ENCODE measurements at places on chromosomes 13 and 19.

GRCh38 chr19:30148039-30148790 lies 206.2 kb downstream of the URI1 start:
- no peak for DNase-seq

DNA sequence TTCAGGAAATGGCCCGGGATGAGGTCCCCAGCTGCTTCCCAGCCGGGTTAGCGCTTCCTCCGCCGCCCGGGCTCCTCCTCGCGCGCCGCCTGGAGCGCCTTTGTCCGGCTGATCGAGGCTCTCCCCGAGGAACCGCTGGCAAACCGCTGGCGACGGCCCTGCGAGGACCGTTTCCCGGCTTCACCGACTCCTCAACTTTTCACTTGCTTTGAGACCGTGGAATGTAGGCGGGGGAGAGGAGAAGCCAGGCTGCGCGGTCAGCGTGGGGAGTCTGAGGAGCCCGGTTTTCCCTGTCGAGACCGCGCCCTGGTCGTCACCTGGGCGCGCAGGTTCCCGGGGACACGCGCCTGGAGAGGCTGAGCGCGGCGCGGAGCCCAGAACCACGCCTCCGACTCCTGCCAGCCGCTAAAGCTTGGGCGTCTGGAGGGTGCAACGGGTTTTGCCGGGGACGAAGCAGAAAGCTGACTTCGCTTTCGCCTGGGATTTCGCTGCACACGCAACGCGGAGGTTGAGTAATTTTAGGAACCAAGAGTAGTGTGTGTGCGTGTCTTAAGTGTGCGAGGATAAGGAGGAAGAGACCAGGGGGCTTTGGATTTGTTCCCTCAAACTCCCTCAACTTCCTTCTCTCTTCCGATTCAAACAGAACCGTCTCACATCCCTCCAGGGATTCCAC lies 7.3 kb upstream of the DGKH start:
- peak; percentile 54 for DNase-seq

DNA sequence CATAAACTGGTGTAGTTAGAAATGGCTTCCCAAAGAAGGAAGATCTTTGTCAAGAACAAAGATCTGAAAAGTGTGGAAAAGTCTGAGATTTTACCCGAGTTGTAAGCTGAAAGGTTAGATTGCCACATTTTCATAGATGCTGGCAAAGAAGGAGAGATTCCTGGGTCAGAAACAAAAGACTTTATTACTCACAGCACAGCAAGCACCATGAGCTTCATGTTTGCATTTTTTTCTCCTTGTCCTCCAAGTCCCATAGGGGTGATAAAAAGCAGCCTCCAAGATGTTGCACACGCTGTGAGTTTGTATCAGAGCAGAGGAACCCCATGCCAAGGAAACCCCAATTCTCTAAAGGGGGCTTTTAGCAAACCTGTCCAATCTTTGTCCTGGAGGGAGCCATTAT lies 29.3 kb downstream of the MZT1 start:
- no peak for DNase-seq

DNA sequence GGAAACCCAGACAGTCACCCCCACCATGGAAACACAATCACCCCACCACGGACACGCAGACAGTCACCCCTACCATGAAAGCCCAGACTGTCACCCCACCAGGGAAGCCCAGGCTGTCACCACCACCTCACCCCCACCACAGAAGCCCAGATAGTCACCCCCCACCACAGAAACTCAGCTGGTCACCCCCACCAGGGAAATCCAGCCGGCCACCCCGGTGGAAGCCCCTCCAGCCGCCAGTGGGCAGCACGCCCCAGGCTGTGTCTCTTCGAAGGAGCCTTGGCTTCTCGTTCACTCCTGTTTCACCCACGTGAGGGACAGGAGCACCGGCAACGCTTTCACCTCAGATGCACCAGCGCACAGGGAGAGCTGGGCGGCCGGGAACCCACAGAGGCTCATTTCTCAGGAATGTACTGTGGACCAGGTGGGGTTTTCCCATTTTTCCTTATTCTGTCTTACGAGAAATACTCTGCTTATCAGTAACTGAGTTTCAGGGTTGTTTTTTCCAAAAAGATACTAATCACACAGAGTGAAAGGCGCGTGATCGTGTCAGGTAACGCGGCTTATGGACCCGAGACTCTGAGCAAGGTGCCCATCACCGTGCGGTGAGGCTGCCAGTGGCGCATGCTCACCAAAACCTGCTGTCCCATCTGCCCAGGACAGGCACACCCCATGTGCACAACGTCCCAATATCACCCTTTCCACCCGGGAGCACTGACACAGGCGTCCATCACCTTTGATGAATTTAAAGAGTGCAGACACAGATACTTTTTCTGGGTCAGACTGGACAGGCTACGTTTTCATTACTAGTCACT lies 28.0 kb downstream of the CARS2 start:
- DNase-seq: peak; percentile 31

- no peak for DNase-seq
Observed at GRCh38 chr19:2703691-2704216, 1.3 kb upstream of the GNG7 start.

GRCh38 chr13:95352486-95352885 lies 51.2 kb upstream of the ABCC4 start:
- DNase-seq: no peak

DNA sequence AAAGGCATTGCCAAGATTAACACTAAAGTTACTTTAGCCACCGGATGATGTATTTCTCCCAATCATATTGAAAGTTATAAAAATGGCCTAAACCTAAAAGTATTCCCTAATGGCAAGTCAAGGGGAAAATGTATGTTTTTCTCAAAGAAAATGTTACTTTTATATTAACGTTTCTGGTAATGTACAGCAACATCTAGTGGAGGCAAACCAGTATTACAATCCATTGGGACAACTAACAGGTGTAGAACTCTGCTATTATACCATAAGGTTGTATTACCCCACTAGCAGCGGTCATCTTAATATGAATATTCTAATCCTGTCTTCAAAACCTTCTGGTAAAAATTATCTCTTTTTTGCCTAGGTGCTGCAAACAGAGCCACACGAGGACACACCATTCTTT lies 69.2 kb downstream of the ZNF100 start:
- DNase-seq: no peak

DNA sequence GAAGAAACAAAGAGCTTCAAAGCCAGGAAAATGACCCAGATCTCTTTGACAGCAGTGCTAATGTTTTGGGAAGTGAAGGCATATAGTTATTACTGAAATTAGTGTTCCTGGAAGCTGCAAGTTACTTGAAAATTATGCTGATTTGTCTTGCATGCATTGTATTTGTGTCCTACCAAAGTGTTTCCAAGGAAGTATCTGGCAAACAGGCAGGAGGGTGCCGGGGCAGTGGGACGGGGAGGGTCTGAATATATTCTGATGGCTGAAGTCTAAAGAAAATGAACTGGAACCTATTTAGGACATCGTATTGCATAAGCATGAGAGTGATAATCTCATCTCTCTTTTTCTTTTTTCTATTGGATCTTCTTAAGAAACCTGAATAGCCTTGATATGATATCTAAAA lies 9.0 kb downstream of the RNASEH2B start:
- DNase-seq: no peak

- DNase-seq: no peak
Observed at GRCh38 chr19:46825731-46826055, 25.0 kb downstream of the AP2S1 start.

DNA sequence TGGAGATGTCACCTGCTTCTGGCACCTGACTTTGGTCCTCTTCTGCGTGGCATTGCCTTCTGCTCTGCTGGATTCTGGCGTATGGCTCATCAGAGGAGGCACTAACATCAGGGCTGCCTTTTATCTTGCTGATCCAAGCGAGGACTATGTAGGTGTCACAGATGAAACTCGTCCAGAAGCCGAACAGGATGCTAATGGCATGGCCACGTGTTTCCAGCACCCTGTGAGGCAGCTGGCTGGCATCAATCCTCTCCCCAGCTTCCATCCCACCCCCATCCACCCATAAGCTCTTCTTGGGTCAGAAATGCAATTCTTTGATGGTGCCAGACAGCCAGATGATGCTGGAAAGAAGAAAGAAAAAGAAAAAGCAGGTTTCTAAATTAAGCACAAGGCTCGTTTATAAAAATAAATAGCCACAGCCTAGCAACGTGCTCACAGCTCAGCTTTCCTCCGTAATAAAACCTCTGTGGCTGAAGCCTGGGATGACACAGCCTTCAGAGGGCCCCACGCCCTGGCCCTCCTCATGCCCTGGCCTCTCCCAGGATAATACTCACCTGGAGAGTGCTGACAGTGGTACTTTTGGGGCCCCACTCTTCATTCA lies 212.9 kb upstream of the SERP2 start:
- DNase-seq: no peak

DNA sequence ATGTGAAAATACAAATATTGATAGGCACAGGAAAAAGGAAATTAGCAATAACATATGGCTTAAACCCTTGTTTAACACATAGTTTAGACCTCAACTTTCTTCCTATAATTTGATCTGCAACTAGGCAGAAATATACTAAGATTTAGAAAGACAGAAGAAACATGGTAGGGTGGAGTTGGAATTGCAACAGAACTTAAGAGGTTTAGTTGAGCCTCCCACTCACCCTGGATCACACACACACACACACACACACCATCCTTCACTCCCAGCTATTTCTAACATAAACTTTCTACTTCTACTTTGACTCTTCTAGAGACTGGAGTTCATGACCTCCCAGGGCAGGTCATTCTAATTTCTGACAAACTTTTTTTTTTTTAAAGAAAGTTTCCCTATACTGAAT lies 47.4 kb downstream of the FLT3 start:
- no peak for DNase-seq

DNA sequence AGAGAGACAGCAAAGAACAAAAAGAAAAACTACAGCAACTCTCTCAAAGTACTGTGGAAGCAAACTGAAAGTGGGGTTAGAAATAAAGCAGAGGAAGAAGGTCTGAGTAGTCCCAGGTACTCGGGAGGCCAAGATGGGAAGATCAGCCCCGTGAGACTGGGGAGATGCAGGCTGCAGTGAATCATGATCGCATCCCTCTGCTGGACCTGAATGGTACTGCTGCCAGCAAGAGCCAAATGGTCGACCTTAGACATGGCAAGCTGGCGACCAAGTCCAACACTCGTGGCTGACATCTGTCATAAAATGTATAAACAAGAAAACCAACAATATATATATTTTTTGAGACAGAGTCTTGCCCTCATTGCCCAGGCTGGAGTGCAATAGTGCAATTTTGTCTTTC lies 33.7 kb upstream of the ZNF724 start:
- DNase-seq: peak; percentile 63

DNA sequence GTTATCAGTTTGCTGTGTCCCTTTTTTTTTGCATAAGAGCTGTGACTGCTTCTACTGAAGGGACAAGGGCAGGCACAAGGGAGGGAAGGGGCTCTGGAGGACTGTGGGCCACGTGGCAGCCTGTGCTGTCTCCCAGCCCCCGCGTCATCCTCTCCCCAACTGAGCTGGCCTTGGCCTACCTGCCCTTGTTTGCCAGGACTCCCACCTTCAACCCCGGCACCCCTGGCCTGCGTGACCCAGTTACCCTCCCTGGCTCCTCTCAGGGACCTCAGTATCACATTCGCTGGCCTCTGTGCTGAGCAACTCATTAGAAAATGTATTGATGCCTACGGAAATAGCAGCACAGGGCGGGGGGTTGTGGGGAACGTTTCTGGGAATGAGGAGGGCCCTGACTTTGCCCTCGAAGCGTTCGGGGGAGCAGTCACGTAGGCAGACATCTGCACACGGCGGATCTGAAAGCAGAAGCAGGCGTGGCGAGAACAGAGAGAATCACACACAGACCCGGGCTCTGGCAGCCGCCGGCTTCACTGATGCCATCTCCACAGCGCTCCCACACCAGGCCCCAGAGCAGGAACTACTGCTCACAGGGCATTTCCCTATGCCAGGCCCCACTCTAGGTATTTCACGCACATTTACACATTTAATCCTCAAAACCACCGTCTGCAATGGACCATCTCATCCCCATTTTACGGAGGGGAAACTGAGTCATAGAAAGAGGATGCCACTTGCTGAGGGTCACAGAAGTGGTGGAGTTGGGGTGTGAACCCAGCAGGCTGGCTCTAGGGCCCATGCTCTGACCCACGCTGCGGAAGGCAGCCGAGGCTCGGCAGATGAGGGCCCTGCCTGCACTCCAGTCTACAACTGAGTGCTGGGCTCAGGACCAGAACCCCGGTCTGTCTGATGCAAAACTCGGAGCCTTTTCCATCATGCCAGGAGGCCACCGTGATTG lies 5.7 kb upstream of the ATF5 start:
- no peak for DNase-seq

DNA sequence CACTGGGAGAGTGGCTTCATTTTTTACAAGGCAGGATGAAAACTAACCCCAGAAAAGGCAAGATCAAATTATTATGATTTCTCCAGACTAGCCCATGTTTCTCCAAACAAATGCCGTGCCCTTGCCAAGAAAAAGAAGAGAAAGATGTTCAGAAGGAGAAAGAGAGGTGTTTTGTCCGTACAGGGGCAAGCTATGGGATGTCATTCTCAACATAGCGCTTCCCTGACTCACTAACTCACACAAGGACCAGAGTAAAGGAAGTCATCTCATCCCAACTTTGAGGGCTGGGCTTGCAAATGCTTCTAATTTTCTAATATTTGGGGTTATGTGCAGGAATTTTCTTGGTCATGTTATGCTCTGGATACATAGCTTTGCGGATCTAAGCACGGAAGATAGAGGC lies 224.2 kb upstream of the MAB21L1 start:
- no peak for DNase-seq

DNA sequence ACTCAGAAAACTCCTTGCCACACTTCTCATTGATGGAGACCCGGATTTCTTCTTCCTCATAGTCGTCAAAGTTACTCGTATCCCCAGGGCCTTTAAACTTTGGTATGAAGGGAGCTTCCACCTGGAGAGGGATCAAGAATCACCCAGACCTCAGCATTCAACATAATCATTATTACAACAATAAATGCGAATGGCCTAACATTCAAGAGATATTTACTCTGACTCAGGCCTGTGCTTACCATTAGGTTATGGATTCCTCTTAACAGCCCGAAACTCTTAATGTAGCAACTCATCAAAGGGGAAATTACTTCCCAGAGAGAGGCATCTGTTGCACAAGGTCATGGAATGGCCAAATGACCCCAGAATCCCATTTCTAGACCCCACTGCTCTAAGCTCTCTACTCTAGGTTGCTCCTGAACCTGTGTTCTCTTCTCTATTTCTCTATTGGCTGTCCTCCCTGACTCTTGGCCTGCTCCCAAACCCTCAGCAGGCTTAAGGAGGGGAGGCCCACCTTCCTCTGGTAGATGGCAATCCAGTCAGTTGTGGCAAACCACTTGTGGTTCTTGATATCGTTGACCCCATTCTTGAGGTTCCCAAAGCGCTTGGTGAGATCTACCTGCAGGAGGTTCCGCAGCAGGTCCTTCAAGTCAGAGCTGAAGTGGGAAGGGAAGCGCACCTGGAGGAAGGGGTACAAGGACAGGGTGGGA lies 2.7 kb upstream of the SAMD1 start:
- DNase-seq: no peak

Data from stimulated activated CD4-positive, alpha-beta T cell treated with anti-CD3 and anti-CD28 coated beads, Interleukin-1b, Interleukin-23, amount 100 ng/mL, for 48 hours (primary cell).